ENCODE measurements at places on chromosomes 5 and 9. TPM values are rescaled to one million over a fixed set of nuclear protein-coding genes. Genes with fewer than 3 reads are reported as not detected.

PTGER4 gene
- 20.6 TPM for total RNA-seq

TAF11L10 gene
- not detected for total RNA-seq

NCS1 gene
- 33.2 TPM for total RNA-seq

INSL6 gene
- not detected for total RNA-seq

C1QTNF3 gene
- total RNA-seq = 0.79 TPM

PCDHGB6 gene
- 4.7 TPM for total RNA-seq

ERGIC1 gene
- 124 TPM for total RNA-seq

DMRTA1 gene
- 0.06 TPM for total RNA-seq

HACD4 gene
- total RNA-seq = 1.7 TPM

KIF20A gene
- total RNA-seq = 69.1 TPM

RASGRF2 gene
- total RNA-seq = 2.0 TPM

PCDHGA10 gene
- total RNA-seq = 7.5 TPM
